Activated CD4-positive, alpha-beta T cell treated with anti-CD3 and anti-CD28 coated beads for 24 hours (primary cell): ENCODE measurements at places on chromosomes 11 and 22.

- DNase-seq, result no peak
Measured at GRCh38 chr11:21625982-21626381, 566.9 kb upstream of the ANO5 start.

GRCh38 chr11:131866535-131867400, 496.4 kb downstream of the NTM start:
- DNase-seq, result no peak

DNA sequence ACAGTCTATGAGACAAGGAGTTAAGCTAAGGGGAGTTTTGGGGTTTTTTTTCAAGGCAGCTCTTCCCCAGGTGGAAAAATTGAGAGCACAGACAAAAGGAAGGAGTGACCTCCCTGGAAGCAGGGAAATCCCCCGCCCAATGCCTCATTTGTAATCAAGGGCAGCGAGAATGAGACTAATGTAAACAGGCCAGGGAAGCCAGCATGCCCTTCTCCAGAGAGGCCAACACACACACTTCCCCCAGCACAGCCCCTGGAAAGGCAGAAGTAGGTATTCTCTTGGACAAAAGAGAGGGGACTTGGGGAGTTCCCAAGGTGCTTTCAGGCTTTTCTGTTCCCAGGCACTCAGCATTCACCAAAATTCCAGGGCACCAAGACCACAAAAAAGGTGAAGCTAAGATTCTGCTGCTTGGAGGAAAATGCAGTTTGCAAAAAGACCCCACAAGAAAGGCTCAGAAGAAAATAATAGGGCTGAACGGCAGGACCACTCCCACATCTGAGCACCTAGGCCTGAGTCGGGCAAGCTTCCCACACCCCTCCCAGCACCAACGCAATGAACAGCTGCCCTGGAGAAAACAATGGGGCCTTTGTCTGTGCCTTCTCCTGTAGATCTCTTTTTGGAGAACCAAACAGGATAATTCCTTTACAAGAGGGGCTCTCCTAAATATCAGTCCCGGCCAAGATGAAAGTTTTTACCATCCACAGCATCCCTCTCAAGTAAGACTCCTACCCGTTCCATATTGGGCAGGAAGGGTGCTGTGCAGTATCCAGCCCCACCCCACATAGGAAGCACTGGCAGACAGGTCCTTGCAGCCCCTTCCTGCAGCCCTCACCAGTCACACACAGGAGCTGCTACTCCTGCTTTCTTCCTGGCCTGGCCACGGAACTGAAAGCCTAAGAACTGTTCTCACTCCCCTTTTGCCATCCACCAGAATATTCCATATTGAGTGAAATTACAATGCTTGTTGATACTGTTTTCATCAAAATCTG, 70.7 kb upstream of the AKIP1 start:
- DNase-seq, result no peak

DNA sequence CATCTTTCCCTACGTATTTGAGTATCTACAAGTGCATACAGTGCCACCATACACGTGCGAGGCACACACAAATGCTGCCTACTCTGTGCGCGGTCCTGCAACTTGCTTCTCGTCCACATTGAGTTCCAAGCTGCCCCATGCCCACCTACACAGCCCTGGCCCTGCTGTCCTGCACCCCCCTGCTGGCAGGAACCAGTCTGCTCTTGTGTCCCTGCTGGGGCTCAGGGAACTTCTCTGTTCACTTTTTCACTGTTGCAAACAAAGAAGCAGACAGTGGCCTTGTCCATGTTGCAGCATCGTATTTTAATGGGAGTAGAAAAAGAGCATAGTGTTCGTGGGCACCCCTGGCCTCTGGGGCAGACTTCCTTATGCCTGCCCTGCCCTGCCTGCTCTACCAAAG, 14.0 kb downstream of the CPT1A start:
- no peak for DNase-seq

DNA sequence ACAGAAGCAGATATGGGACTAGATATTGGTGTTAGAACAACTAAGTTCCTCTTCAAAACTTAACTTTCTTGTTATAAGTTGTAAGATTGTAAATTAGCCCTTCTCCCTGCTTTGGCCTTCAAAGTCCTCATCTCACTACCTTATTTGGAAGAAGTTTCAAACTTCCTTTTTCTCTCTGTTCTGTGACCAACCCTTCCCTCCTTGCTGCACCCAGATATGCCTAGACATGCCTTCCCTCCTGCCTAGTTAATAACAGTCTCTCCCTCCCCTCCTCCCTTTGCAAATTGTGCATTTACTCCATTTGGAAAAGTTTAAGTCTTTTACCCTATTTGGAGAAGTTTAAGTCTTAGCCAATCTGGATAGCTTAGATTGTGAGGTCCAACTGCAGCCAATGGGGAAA, 4.9 kb downstream of the OR52K2 start:
- no peak for DNase-seq

GRCh38 chr11:74686792-74687191, 44.4 kb downstream of the CHRDL2 start:
- DNase-seq, result no peak

DNA sequence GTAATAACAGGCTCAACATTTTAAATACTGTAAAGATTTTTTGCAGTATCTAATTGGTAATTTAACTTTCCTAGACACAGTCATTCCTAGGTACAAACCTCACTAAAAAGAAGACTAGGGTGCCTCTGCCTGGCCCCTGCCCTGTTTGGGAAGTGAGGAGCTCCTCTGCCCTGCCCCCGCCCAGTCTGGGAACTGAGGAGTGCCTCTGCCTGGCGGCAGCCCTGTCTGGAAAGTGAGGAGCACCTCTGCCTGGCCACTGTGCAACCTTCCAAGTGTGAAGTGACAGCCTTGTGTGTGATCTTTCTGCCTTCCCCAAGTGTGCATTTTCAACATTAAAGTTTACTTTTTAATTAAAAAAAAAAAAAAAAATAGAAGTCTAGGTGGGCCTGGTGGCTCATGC, 4.2 kb downstream of the CHORDC1 start:
- DNase-seq, result no peak

DNA sequence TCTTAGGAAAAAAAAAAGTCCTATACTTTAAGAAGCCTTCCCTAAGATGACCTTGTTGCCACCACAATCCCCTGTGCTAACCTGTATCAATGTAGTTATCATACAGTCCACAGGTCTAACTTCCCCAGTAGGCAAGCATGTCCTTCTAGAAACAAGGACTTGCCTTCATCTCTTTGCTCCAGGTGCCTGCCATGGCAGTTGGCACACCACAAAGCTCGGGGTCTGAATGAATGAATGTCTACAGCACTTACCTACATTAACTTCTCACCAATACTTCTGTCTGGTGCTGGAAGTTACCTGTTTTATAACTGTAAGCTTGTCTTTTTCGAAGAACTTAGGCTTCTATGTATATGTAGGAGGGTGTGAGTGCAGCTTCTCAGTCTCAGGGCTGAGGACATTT, 23.4 kb downstream of the CLPB start:
- DNase-seq, result no peak

DNA sequence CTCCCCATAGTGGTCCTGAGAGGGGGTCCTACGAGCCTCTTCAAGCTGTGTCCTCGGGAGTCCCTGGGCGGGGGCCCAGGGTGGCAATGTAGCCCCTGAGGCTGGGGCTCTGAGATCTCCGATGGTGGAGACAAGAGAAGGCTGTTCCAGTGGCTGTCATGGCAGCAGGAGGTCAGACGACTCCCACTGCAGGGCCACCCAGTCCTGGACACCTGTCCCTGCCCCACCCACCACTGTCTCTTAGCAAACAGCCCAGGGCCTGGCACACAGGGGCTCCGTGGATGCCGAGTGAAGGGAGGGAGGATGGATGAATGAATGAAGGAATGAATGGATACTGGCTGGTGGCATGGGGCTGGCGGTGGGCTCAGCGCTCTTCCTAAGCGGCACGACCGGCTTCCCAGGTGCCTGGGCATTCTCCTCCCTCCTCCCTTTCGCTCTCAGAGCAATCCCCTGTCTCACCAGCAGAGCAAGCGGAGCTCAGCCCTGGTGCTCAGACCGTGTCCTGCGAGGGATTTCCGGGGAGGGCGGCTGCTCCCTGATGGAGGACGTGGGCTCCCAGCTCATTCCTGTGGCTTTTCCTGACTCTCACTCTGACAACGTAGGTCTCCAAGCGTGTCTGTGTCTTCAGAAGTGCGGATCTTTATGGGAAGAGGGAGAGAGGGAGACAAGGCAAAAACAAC, 1272.6 kb downstream of the BRD1 start:
- DNase-seq, result no peak

- DNase-seq, result no peak
Measured at GRCh38 chr11:79013509-79013908, 427.3 kb downstream of the TENM4 start.
